ENCODE measurements at places on chromosomes 7 and 10.

- no peak for DNase-seq
Observed at GRCh38 chr10:93086289-93086688, 12.6 kb downstream of the CYP26A1 start.

DNA sequence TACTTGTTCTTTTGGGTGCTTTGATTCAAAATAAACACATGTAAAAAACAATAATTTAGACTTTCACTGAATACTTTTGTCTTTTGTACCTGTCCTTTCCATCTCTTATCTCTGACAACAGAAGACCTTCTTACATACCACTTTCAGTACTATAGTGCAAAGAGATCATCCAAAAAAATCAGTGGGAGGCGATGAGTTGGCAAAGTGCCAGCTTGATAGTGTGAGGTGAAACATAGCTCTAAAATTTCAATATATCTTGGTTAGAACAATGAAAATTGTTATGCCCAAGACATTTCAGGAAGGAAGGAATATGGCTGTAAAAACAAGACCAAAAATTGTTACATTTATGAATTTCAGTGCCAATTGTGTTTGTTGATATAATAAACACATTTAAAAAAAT lies 390.2 kb upstream of the COBL start:
- no peak for DNase-seq

GRCh38 chr10:11147722-11148121 lies 130.1 kb downstream of the CELF2 start:
- no peak for DNase-seq

GRCh38 chr7:150586068-150586784 lies 19.0 kb downstream of the GIMAP4 start:
- DNase-seq = no peak

- DNase-seq = no peak
Observed at GRCh38 chr7:54831046-54831643, 72.1 kb upstream of the SEC61G start.

- peak; percentile 28 for DNase-seq
Observed at GRCh38 chr7:101913851-101914250, 96.4 kb downstream of the CUX1 start.

DNA sequence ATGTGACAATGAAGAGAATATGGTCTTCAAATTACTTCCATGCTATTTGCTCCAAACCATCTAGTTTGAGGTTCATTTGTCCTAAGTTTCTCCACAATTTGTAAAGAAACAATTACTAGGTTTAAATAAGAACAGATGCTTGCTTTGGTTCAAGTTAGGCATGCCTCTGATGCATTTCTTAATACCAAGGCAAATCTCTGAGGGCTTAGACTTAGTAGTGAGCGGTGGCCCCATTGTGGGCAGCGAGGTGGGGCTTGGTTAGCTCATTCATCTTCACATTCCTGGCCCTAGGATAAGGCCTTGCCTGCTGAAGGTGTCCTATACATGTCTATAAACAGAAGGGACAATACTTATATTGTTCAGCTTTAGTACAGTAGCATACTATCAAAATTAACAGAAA lies 52.4 kb upstream of the RHEB start:
- DNase-seq = no peak

DNA sequence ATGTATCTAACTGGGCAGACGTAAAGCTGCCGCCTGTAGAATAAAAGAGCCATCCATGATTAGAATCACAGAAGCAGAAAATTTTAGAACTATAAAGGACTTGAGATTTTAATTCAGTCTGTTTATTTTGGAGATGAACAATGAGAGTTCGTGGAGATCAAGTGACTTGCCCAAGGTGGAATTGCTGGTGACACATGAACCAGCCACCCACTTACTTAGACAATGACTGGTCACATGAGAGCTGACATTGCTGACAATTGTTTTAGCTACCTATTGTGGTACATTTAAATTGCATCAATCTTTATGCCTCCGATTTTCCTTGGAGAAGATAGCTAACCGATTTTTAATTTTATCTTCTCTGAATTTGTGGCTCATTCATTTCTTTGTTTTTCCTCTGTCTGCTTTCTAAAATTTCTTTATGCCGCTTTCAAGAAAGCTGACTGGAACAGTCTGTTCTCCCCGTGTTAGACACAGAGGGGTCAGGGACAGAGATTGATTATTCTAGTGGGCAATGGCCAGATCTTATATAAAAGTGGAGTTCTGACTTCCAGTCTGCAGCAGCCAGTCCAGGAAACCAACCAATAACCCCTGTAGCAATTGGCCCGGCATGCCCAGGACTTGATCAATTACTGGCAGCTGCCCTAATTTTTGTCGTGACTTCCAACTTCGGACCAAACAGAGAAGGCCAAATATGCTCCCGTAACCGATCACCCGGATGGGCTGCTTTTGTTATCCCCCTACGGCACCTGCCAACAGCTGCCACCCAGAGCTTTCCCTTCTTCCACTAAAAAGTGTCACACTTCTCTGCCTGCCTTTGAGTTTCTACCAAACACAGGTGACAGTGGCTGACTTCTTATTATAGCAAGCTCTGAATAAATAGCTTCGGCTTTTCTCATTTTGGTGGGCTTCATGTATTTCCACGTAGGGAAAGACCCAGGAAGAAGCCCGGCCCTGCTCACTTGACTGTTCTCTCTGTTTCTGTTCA lies 241.6 kb downstream of the CAMK1D start:
- DNase-seq = no peak

- DNase-seq = no peak
Observed at GRCh38 chr10:131580076-131580652, 268.6 kb upstream of the TCERG1L start.

DNA sequence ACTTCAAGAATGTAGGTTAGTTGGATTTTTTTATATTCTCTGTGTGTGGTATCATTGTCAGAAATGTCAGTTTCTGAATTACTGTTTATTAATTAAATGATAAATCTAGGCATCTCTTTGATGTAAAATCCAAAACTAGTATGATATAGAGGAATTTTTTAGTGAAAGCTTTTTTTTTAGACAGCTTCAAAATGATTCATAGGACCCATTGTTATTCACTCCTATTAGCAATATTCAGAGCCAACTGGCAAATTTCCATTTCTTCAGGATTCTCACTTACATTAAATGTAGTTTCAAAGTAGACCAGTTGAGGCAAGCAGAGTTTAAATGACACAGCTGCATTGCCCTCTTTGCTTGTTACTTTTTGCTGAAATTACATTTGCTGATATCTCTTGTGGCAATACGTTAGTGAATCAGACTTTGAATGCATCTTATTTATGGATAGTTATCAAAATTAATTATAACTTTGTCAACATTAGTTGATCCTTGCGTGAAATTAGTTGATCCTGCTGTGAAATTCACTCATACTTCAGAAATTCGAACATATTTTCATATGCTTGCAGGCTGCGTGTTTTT lies 20.3 kb downstream of the ZNF277 start:
- no peak for DNase-seq

DNA sequence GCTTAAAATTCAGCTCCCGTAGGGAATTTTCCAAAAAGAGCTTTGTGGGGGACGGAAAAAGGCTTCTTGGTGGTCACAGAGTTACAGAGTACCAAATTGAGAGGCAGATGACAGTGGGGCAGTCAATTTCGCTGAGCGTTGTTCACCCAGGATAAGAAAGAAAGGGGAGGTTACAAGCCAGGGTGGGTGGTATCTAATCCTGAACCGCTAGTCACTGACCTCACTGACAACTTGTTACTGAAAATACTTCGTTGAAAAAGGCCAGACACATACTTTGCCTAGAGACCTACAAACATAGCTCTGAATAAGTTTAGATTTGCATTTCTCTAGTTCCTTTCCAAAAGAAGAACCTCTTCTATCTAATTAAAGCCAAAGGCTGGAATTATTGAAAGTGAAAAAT lies at the start of gene CTNNA3:
Gene CTNNA3 (minus strand): TSS at position 167 of the 400 bp plus-strand sequence.
- no peak for DNase-seq
